Common myeloid progenitor, CD34-positive (primary cell): ENCODE measurements at places on chromosomes 5 and 9.

- DNase-seq: peak; percentile 86
Measured at GRCh38 chr5:148805326-148806290, 20.8 kb upstream of the ADRB2 start.

DNA sequence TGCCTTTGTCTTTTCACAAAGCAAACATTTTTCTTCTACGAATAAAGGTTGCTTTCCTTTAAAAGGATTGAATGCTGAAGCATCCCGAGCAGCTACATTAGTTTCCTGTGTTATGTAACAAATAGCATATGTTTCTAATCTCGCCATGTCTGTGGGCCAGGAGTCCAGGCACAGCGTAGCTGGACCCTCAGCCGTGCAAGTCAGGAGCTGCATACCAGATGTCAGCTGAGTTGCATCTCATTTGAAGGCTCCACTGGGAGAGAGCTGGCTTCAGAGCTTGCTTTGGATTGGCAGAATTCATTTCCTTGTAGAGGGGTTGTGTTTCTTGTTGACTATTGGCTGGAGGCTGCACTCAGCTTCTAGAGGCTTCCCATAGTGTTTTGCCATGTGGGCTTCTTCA, 16.0 kb upstream of the GOLPH3 start:
- no peak for DNase-seq

GRCh38 chr5:133353741-133354140, 258.6 kb downstream of the FSTL4 start:
- DNase-seq: no peak

GRCh38 chr9:38406476-38407186, 14.1 kb downstream of the ALDH1B1 start:
- no peak for DNase-seq

DNA sequence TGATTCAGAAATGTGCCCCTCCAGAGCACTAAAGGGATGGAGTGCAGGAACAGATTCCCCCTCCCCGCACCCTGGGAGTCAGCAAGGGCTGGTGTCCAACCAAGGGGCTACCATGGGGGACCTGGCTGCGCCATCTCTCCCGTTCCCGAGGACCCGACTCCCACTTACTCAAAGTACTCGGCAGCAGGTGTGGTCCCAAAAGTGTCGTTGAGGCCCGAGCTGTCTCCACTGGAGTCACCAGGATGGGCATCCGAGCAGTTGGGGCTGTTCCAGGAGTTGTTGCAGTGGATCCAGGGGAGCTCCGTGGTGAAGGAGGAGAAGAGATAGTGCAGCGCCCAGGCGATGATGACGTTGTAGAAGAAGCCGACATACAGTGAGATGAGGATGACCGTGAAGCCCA, 12.9 kb downstream of the SLC6A3 start:
- DNase-seq: no peak

- DNase-seq: no peak
Measured at GRCh38 chr9:68489646-68490045, 51.0 kb downstream of the TMEM252 start.

- DNase-seq: no peak
Measured at GRCh38 chr9:82308836-82309235, 320.3 kb downstream of the SPATA31D1 start.

DNA sequence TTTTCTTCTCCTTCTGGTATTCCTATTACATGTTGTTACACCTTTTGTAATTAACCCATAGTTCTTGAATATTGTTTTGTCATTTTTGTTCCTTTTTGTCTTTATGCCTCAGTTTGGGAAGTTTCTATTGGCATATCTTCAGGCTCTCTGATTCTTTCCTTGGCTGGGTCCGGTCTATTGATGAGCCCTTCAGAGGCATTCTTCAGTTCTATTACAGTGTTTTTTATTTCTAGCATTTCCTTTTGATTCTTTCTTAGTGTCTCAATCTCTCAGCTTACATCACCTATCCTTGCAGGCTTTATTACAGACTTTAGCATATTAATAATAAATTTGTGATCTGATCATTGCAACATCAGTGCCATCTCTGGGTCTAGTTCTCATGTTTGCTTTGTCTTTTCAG, 33.8 kb downstream of the PHF2 start:
- no peak for DNase-seq

GRCh38 chr9:38063363-38063707, 5.7 kb downstream of the SHB start:
- DNase-seq: no peak

DNA sequence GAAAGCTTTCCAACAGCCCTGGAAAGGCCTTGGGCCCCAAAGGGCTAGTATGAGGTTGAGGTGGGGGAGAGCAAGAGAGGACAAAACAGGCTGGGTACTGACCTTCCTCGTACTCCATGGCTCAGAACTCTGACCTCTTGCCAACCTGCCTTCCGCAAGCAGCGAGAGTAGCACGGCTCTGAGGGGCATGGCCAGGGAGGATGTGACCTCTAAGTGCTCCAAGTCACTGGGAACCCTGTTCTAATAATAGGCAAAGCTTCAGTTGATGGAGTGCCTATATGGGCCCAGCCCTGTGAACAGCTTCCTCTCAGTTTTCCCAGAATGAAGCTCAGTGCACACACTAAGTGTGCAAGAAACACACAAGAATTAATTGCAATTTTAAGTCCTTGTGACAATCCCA, 127.6 kb upstream of the GABRP start:
- DNase-seq: no peak
